ENCODE measurements at places on chromosomes 5 and 9. TPM values are rescaled to one million over a fixed set of nuclear protein-coding genes. Genes with fewer than 3 reads are reported as not detected.

Gene FANCG
- total RNA-seq: 76.8 TPM

Gene MEGF10
- not detected for total RNA-seq

Gene DOK3
- 3.3 TPM for total RNA-seq

Gene C9orf153
- not detected for total RNA-seq

Gene ZNF883
- 0.55 TPM for total RNA-seq

Gene CPLANE1
- total RNA-seq: 9.4 TPM

Gene FPGS
- total RNA-seq: 77.3 TPM

Gene ASPN
- total RNA-seq: not detected

Gene PARP8
- total RNA-seq: 71.4 TPM
